ENCODE measurements at places on chromosomes 13 and 19.

- DNase-seq: no peak
These were observed 62.6 kb downstream of the ZNF557 start for GRCh38 chr19:7132054-7132453.

DNA sequence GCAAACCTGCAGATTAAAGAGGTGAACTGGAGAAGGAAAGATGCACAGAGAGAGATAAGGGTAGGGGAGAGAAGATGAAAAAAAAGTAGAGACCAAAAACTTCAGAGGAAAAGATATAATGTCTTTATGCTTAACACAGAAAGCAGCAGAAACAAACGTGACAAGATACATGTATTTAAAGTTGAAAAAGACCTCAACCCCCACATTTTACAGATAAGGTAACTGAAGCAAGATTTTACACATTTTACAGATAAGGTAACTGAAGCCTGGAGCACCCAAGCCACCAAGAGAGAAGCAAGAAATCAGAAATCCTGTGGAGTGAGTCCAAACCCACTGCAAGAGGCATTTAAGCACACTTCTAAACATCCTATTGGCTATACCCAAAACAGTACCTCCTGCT, 185.3 kb downstream of the TBC1D4 start:
- DNase-seq: no peak

- DNase-seq: no peak
These were observed 27.7 kb upstream of the POU4F1 start for GRCh38 chr13:78631077-78631476.

GRCh38 chr19:53908106-53908934, 758 bp upstream of the CACNG7 start:
- peak; percentile 84 for DNase-seq

GRCh38 chr19:17086834-17087233, 11.3 kb downstream of the MYO9B start:
- no peak for DNase-seq

- DNase-seq: no peak
These were observed 360.4 kb downstream of the ENOX1 start for GRCh38 chr13:43426355-43426754.

GRCh38 chr13:113664751-113665596, 2.0 kb upstream of the GRK1 start:
- DNase-seq: no peak

GRCh38 chr19:16203256-16204004, 5.7 kb downstream of the AP1M1 start:
- DNase-seq: no peak

DNA sequence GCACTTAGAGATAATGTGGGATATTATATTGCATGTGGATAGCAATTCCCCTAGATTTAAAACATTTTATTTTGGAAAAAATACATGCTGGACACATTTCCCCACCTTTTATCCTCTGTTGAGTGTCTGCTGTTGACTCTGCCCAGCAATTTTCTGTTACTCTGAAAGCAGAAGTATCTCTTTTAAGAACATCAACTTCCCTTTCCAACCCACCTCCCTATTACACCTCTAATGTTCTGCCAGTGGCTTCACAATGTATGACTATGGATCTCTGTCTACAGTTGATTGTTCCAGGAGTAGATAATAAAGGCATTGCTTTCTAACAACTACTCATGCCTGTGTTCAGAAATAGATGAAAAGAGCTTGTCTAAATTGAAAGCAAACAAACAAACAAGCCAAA, 754.8 kb upstream of the SLITRK6 start:
- DNase-seq: no peak

- no peak for DNase-seq
These were observed 8.7 kb upstream of the TIMM50 start for GRCh38 chr19:39471756-39472536.

GRCh38 chr13:95480791-95481780, 71.4 kb upstream of the CLDN10 start:
- no peak for DNase-seq

DNA sequence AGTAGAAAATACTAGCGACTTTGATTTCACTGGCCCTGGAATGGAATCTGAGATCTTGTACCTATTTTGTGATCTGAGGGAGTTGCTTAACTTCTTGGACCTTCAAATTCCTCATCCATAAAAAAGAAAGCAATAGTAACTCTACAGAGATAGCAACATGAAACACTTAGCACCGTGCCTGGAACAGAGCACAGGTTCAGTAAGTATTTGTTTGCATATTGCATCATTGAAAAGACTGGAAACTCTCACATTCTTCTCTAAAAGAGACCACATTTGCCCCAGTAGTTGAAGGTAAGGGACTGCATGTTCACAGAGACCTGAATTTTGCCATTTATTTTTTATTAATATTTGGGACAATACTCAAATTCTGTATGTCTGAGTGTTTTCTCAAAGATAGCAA, 358.1 kb downstream of the COG6 start:
- no peak for DNase-seq

- no peak for DNase-seq
These were observed 17.2 kb downstream of the RASA3 start for GRCh38 chr13:114115191-114115671.

- no peak for DNase-seq
These were observed 5.6 kb downstream of the FZR1 start for GRCh38 chr19:3511506-3512251.

- DNase-seq: no peak
These were observed 381.2 kb upstream of the SLITRK1 start for GRCh38 chr13:84263354-84264069.

- DNase-seq: no peak
These were observed 459 bp downstream of the PCDH20 start for GRCh38 chr13:61415058-61415721.

GRCh38 chr13:19150226-19150625, 31.4 kb downstream of the TUBA3C start:
- no peak for DNase-seq

GRCh38 chr19:54387991-54388801, 23.5 kb upstream of the LAIR1 start:
- DNase-seq: no peak

DNA sequence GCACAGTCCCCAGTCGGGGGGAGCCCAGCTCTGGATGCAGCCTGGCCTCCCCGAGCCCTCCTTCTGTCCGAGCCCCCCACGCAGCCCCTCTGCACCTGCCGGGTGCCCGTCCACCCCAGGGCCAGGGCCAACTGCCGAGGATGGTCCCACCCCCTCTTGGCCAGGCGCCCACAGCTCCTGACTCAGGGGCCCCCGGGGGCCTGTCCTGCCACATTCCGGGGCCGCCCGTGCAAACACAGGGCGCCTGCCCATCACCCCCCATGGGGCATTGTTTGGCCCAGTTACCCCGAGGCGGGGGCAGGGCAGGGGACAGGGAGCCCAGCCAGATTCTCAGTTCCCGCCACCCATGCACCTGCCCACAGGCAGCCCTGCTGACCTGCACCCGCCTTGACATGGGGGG, 5.3 kb upstream of the TCF3 start:
- no peak for DNase-seq

GRCh38 chr19:778910-779653, 18.2 kb upstream of the PTBP1 start:
- no peak for DNase-seq

- DNase-seq: no peak
These were observed 3.6 kb downstream of the ZIK1 start for GRCh38 chr19:57587529-57587928.

- DNase-seq: no peak
These were observed 6.8 kb downstream of the ANO8 start for GRCh38 chr19:17327654-17328516.

DNA sequence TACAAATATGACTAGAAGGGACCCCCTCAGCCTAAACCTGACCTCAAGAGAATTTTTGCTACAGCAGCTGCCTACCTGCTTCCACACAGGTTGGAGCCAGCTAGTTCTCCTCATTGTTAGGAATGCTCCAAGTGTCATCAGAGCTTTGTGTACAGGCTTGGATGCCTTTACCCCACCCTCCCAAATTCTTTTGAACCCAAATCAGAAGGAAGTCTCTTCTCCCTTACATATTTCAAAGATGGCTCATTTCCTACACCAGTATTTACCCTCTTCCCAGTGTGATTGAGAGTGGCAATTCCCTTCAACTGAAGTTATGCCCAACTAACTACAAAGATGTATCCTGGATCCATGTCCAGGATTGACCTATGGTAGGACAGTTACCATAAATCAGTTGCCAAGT, 323.2 kb downstream of the OXGR1 start:
- no peak for DNase-seq

- no peak for DNase-seq
These were observed 54.7 kb upstream of the HTR2A start for GRCh38 chr13:46951516-46951915.

DNA sequence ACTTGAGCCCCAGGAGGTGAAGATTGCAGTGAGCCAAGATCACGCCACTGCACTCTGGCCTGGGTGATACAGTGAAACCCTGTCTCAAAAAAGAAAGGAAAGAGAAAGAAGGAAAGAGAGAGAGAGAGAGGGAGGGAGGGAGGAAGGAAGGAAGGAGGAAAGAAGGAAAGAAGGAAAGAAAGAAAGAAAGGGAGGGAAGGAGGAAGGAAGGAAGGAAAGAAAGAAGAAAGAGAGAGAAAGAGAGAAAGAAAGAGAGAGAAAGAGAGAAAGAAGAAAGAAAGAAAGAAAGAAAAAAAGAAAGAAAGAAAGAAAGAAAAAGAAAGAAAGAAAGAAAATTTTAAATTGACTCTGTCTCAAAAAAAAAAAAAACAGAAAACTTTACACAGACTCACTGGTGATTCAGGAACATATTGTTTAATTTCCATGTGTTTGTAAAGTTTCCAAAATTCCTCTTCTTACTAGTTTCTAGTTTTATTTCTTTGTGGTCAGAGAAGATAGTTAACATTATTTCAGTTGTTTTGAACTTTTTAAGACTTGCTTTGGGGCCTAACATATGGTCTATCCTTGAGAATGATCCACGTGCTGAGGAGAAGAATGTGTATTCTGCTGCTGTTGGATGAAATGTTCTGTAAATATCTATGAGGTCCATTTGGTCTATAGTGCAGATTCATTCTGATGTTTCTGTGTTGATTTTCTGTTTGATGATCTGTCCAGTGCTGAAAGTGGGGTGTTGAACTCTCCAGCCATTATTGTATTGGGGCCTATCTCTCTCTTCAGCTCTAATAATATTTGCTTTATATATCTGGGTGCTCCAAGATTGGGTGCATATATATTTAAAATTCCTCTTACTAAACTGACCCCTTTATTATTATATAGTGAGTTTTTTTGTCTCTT, 204.4 kb upstream of the SERP2 start:
- DNase-seq: no peak

DNA sequence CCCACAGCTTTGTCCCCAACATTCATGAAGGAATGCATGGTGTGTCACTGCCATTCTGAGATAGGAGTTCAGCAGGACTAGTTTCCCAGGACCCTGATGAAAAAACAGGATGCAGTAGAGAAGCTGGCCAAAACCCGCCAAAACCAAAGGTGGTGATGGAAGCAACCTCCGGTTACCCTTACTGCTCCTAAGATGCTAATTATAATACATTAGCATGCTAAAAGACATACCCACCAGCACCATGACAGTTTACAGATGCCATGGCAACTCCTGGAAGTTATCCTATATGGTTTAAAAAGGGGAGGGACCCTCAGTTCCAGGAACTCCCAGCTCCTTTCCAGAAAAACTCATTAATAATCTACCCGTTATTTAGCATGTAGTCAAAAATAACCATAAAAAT, 59.9 kb upstream of the KCTD15 start:
- DNase-seq: no peak

DNA sequence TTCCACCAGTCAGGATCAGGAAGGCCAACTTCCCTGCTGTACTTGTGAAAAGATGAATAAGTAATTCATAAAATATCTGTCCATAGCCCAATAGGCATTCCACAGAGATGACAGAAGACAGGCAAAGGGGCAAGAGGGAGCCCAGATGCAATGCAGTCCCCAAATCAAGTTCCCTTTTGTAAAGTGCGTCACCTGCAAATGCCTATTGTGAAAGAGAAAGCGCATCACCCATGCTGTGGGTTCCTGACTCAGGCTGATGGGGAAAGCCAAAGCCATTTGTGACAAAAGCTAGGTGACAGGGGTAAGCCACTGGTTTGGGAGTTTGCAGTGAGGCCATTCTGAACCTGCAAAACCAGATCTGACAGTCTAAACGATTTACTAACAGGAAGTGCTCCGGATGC, 157.5 kb upstream of the ZNF536 start:
- no peak for DNase-seq

GRCh38 chr19:2523630-2524311, 47.8 kb downstream of the GADD45B start:
- peak; percentile 14 for DNase-seq

- no peak for DNase-seq
These were observed 5.4 kb downstream of the DDX39A start for GRCh38 chr19:14413693-14414181.

DNA sequence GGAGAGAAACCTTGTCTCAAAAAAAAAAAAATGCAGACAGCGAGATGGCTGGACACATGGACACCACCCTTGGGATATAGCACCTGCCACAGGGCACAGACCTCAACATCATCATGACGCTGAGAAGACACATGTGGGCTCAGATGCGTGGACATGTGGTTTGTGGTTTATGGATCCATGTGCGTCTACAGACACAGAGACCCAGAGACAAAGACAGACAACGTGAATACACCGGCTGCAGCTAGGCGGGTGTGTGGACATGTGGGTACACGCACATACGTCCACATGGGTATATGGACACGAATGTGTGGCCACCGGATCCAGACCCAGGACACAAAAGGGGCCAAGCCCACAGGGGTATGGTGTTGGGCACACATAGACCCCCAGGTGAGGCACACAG, 1.3 kb downstream of the TNFSF14 start:
- DNase-seq: no peak

GRCh38 chr19:50309396-50310125, 19.6 kb downstream of the KCNC3 start:
- DNase-seq: no peak

DNA sequence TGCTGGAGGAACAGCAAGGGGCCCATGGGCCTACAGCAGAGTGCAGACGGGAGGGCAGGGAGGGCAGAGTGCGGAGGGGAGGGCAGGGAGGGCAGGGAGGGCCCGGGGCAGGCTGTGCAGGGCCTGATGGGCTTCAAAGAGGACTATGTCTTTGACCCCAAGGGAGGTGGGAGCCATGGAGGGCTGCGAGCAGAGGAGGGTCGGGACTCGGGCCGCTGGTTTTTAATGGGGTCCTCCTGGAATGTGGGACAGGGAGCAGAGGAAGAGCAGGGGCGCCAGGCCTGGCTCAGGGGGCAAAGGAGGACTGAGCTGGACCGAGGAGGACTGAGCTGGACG, 3.6 kb downstream of the PIP5K1C start:
- DNase-seq: no peak

- DNase-seq: no peak
These were observed 30.8 kb upstream of the IGFL1 start for GRCh38 chr19:46198756-46199155.

GRCh38 chr19:49950590-49950948, 10.4 kb downstream of the SIGLEC11 start:
- no peak for DNase-seq

GRCh38 chr19:9808855-9809824, 9.7 kb downstream of the FBXL12 start:
- DNase-seq: no peak

- no peak for DNase-seq
These were observed 16.0 kb downstream of the KCTD15 start for GRCh38 chr19:33812388-33813330.

DNA sequence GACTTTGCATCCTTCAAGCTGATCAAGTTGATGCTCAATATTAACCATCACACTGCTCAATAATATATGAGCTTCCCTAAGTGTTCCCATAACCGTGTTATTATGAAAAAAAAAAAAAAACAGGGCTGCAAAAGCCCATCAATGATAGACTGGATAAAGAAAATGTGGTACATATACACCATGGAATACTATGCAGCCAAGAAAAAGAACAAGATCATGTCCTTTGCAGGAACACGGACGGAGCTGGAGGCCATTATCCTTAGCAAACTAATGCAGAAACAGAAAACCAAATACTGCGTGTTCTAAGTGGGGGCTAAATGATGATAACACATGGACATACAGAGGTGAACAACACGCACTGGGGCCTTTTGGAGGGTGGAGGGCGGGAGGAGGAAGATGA, 58.3 kb downstream of the CACNA1A start:
- no peak for DNase-seq
